Left lung (tissue), 14 donors: ENCODE measurements at places on chromosomes 2 and 18. TPM values are rescaled to one million over a fixed set of nuclear protein-coding genes. Genes with fewer than 3 reads are reported as not detected.

UGT1A9 gene
- not detected for polyA plus RNA-seq

VSNL1 gene
- polyA plus RNA-seq: 18.6 TPM

FAM161A gene
- polyA plus RNA-seq: 33.5 TPM

CHRNG gene
- 0.11 TPM for polyA plus RNA-seq

ALPI gene
- not detected for polyA plus RNA-seq

LINC00305 gene
- polyA plus RNA-seq: not detected

UBXN2A gene
- 20.4 TPM for polyA plus RNA-seq

SERPINB13 gene
- not detected for polyA plus RNA-seq

ITGA4 gene
- 24.9 TPM for polyA plus RNA-seq

TTR gene
- polyA plus RNA-seq: 0.48 TPM
